Stimulated activated CD4-positive, alpha-beta T cell treated with anti-CD3 and anti-CD28 coated beads, TNF-alpha, amount 100 ng/mL, for 1 hour (primary cell): ENCODE measurements at places on chromosomes 1 and 21.

- DNase-seq = no peak
Observed at GRCh38 chr1:174519844-174520243, 72.1 kb downstream of the GPR52 start.

GRCh38 chr21:44365251-44365966, 12.0 kb downstream of the TRPM2 start:
- DNase-seq = no peak

- DNase-seq = no peak
Observed at GRCh38 chr1:180415236-180415848, 87.0 kb downstream of the ACBD6 start.

GRCh38 chr1:169872906-169873305, 20.8 kb downstream of the SCYL3 start:
- DNase-seq = no peak

DNA sequence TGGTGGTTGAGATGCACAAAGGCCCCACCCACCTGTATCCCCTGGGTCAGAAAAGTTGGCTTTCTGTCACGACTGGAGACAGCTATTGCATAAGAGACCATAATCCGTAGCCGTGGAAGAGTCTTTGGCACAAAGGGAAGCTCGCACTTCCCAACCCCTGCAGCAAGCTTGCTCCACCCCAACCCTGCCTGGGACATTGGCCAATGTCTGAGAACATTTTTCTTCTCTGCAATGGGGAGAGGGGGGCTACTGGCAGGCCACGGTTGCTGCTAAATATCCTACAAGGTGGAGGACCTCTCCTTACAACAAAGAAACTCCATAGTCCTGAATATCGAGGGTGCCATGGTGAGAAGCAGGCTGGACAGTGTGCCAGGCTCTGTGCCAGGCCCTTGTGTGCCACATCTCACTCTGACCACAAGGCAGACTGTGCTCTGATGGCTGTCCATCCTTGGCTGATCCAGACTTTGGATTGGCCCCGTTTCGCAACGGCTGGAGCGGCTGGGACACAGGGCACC, 104.1 kb downstream of the CSMD2 start:
- DNase-seq = no peak
